ENCODE measurements at places on chromosomes 5 and 9.

- DNase-seq = no peak
These were observed 375.9 kb upstream of the TLE4 start for GRCh38 chr9:79195879-79196278.

DNA sequence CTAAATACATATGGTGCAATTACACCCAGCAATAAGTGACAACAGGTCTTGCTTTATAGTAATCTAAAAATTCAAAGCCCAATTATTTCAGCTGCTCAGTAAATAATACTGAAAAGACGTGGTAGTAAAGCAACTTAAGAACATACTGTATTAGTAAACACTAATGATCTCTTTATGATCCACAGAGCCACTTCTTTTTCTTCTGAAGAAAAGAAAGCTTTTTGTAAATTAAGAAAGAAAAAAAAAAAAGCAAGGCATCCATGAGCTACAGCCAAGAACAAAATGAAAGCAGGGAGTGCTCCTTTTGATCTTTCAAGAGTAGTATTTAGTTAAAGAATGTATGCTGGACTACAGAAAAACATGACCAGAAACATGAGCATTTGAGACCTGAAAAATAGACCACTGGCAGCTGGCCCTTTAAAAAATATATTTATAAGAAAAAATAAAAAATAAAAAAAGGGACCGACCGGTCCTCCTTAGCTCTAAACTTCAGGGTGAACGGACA lies 348.7 kb downstream of the GLIS3 start:
- no peak for DNase-seq

- DNase-seq = no peak
These were observed 112.5 kb upstream of the LARP1 start for GRCh38 chr5:154642499-154643245.

DNA sequence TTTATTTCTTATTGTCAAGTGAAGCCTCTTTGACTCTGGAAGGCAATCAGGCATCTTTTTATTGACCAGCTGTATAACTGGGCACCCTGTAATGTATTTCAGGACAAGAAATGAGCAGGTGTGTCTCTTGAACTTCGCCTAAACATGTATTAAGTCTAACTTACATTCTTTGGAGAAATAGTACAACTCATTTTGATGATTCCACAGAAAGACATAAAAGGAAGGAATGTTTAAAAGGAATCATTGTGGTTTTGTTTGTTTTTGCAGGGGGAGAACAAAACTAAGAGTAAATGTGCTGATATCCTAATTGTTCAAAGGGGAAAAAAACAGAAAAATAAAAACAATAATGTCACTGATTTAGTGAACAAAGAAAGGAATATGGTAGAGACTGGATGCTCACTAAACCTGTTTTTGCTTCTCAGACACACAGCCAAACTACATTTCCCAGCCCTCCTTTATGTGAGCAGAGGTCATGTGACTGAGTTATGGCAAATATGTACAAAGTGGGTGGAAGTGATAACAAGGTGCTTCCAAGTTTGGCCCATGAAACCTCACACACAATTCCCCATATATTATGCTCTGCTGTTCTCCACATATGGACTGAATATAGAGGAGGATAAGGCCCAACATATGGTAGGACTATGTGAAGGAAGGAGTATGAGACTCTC lies 150.6 kb upstream of the ACOT12 start:
- DNase-seq = no peak

DNA sequence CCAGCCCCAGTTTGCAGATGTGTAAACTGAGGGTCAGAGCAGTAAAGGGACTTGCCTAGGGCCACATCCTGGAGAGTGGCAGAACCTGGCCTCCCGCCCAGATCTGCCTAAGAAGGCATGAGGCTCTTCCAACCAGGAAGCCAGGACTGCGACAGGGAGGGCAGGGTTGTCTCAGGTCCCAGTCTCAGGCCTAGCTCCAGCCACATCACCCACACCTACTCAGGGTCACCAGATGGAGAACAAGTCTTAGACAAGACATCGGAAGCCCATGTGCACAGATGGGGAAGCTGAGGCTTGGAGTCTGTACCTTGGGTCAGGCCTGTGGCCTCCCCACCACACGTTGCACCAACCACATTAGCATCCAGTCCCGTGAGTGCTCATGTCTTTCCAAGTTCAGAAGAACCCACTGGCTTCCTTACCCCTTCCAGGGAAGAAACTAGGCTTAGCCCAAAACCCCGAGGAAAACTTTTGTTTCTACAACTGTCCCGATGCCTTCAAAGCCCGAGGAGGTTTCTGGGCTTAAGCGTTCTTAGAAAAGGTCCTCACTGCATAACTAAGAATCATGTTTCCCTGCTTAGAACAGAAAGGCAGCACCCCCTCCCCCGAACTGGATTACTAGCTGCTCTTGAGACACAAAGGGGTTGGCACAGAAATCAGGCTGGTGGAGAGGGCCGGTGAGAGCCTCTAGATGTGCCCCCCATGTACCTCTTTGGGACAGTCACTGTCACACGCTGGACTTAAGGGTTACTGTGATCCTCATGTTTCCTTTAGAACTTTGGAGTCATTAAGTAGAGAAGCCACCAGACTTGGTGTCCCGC lies 2.2 kb downstream of the FAM78A start:
- no peak for DNase-seq

GRCh38 chr5:173782671-173783101 lies 105.5 kb upstream of the CPEB4 start:
- DNase-seq = no peak

- no peak for DNase-seq
These were observed 55.0 kb downstream of the LRSAM1 start for GRCh38 chr9:127506117-127506813.

DNA sequence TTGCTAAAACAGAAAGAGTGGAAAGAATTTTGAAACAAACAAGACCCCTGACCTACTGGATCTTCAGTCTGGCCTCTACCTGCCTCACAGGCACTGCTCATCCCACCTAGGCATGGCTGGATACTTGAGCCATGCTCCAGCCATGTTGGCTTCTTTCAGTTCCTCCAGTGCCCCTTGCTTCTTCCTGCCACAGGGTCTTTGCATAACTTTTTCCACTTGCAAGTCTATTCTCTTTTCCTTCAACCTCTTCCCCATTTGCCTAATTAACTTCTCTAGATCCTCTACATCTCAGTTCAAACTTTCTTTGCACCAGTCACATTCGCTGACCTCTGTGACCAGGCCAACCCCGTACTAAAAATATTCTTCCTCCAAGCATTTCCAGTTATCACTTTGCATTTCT lies 50.4 kb downstream of the STARD4 start:
- DNase-seq = no peak

DNA sequence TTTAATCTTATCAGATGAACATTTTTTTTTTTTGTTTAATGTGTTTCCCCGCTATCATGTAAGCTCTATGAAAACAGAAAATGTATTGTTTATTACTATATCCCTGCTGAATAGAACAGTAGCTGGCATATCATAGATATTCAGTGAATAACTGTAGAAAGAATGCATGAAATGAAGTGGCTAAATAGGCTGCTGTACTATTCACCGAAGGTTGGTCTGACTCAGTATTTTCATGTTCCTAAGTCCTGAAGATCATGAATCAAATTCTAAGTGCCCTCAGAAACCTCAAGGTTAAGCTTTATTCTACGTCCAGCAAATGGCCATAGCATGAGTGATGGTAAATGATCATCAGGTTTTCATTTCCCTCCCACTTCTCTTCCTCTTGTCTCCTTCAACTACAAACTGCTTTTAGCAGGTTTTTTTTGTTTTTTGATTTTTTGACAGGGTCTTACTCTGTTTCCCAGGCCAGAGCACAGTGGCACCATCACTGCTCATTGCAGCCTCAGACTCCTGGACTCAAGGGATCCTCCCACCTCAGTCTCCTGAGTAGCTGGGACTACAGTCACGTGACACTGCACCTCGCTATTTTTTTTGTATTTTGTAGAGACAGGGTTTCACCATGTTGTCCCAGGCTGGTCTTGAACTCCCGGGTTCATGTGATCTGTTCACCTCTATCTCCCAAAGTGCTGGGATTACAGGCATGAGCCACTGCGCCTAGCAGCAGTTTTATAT lies 19.1 kb upstream of the ZFAND5 start:
- no peak for DNase-seq

GRCh38 chr5:170437621-170438375 lies 48.6 kb upstream of the KCNMB1 start:
- DNase-seq = no peak
